Stimulated activated CD4-positive, alpha-beta T cell treated with anti-CD3 and anti-CD28 coated beads, Interleukin-1b, Interleukin-23, amount 100 ng/mL, for 1 hour (primary cell): ENCODE measurements at places on chromosomes 3 and 15.

GRCh38 chr15:66569461-66570137 lies 3.8 kb upstream of the LCTL start:
- no peak for DNase-seq

DNA sequence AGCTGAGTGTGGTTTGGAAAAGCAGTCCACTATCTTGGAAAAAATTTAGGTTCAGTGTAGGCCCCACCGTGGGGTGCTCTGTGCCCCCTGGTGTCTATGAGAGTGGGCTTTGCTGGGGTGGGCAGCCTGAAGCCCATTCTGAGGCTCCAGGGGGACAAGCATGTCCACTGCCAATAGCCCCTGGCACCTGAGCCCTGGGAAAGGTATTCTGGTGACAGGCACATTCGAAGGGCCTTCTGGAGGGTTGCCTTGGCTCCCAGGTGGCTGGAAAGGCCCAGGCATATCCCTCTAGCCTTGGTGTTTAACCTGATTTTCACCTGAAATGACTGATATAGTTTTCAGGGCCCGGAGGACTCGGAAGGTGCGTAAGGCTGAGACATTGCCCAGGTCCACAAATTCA lies 36.1 kb downstream of the SCN5A start:
- DNase-seq = no peak

GRCh38 chr15:56059716-56060115 lies 66.3 kb upstream of the NEDD4 start:
- DNase-seq = no peak

DNA sequence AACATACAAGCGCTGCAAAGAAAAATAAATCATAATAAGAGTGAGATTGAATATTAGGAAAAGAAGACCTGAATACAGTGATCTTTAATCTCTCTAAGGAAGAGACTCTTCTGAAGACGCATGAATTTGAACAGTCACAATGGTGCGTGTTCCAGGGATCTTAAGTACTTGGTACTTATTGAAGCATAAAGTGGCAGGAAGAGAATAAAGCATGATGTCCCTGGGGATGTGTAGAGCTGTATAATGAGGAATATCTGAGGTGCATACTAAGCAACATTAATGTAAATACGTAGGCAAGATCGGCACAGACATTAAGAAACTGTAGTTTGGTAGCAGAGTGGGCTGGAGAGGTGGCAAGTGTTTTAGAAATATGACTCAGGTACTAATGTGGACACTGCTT lies 246.2 kb upstream of the MCTP2 start:
- DNase-seq = no peak
